ENCODE measurements at places on chromosomes 11 and 22.

DNA sequence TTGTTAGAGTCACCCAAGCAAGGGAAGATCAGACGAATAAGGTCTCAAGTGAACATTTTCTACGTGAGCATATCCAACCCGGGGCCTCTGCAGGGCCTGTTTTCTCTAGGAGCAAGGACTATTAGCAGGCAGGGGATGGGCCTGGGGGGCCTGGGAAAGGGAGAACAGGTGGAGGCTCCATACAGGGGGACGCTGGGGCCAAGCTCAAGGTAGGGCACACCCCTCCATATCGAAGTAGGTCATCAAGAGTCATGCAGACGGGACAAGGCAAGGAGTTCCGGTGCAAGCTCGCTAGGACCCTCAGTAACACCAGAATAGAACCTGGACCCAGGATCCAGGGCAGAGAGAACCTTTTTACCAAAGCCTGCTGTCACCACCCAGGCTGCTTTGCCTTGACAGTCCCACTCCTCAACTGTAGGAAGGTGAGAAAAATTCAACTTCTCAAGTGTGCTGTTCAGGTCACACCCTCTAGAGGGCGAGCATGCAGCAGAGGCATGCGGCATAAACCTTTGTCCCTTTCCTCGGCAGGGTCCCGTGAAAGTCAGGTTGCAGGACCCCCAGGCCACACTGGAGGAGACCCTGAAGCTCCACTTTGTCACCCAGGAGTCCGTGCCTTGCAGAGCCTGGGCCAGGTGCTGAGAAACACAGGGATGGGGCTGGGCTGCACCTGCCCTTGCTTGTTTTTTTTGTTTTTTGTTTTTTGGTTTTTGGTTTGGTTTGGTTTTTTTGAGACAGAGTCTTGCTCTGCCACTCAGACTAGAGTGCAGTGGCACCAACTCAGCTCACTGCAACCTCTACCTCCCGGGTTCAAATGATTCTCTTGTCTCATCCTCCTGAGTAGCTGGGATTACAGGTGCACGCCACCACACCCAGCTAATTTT, 8.6 kb upstream of the APOBEC3B start:
- DNase-seq: no peak

DNA sequence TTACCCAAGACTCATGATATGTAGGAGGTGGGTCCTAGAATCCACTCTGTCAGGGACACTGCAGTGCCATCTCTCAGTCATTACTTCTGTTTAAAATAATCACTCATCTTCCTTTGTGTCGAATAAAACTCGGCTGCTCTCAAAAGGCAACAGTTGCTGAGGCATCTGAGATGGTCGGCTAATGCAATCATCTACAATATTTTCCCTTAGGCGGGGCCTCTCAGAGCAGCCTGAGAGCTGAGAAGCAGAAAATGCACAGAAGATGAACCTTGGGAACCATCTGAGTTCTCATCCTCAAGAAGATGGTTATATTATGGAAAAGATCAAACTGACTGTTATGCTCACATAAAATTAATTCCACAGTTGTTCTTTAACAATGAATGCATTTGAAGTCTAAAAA, 1518.2 kb upstream of the TENM4 start:
- no peak for DNase-seq

DNA sequence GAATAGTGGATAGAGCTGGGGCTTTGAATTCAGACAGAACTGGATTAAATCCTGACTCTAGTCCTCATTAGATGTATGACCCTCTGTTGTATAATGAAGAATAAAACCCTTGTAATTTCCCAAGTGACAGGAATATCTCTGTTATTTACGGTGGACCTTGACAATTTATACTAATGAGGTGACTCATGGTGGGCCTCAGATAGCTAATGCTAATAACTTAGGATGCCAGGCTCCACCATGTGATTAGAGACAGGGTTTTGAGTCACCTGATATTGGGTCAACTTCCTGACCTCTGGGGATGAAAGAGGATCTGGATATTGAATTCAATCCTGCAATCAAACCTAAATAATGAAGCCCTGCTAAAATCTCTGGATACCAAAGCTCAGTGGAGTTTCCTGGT, 33.6 kb downstream of the OSBP start:
- DNase-seq: no peak

DNA sequence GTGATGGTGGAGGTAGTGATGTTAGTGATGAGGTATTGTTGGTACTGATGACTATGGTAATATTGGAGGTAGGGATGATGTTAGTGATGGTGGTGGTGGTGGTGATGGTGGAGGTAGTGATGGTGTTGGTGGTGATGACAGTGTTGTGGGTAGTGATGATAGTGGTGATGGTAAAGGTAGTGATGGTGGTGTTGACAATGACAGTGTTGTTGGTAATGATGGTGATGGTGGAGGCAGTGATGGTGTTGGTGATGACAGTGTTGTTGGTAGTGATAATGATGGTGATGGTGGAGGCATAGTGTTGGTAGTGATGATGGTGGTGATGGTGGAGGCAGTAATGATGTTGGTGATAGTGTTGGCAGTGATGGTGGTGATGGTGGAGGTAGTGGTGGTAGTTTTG, 65.1 kb downstream of the MYO7A start:
- no peak for DNase-seq

- no peak for DNase-seq
Observed at GRCh38 chr22:39243439-39244135, 1.2 kb downstream of the PDGFB start.

DNA sequence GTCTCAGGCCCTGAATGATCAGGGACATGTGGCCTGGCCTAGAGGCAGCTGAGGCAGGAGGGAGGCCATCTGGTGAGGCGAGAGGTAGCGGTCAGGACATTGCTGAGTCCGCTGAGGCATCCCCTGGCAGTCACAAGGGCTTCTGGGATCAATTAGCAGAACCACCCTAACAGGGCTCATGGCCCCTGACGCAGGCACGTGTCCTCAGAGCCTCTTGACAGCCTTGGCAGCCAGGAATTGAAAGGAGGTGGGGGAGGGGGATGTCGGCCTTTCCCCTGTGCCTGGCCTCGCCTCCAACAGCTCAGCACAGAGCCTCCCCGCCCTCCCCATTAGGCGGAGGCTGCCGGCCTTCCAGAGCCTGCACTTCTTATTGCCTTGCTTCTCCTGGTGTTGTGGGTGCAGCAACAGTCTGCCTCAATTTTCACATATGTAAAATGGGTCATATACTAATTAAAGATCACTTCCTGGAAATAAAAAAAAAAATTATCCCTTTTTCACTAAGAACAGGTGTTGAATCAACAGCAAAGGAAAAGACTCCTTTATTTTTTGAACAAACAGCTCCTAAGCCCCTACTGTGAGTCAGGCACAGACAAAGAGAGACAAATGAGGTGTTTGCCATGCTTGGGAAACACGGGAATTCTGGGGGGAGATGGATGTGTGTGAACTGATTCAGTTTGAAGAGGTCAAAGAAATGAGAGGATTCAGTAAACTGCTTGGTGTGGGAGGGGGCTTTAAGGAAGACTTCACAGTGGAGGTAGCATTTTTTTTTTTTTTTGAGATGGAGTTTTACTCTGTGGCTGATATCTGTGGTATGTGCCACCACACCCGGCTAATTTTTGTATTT, 55.3 kb downstream of the NFAM1 start:
- peak; percentile 58 for DNase-seq

- DNase-seq: no peak
Observed at GRCh38 chr11:93403930-93404329, 73.4 kb downstream of the DEUP1 start.

- no peak for DNase-seq
Observed at GRCh38 chr11:16367252-16367651, 10.9 kb upstream of the SOX6 start.
